Retina (tissue), 1 donor: ENCODE measurements at places on chromosomes 5 and 9.

DNA sequence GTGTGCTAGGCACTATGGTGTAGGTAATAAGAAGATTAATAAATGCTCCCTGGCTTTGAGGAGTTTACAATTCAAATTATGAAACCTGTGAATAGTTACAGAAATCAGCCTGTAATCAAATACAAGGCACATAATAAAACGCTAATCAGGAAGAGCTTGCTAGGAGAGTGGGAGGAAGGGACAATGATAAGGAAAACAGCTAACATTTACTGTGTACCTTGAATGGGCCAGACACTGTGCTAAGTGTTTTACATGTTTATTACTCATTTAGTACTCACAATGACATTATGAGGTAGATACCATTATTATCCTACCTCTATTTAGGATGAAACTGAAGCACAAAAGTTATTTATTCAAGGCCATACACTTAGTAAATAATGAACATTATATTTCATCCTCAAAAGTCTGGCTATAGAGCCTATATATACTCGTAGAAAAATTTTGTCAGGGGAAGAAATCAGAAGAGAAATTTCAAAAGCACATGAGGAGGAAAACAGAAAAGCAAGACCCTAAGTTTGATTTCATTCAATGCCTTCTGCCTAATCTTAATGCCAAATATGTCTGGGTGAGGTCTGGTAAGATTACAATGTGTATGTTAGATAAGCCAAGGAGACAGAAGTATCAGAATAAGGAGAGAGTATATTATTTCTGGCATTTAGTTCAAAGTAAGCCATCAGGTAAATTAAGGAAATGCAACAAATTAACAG is 35.9 kb downstream of the AFF4 start:
- no peak for DNase-seq

- no peak for DNase-seq
These were observed 15.8 kb downstream of the MARCHF3 start for GRCh38 chr5:127014573-127014972.

GRCh38 chr5:56900395-56900794 is 9.0 kb upstream of the SETD9 start:
- no peak for DNase-seq

GRCh38 chr5:91263898-91264297 is 119.2 kb downstream of the ARRDC3 start:
- DNase-seq = no peak

- no peak for DNase-seq
These were observed 9.1 kb downstream of the TGFBR1 start for GRCh38 chr9:99114049-99114440.

DNA sequence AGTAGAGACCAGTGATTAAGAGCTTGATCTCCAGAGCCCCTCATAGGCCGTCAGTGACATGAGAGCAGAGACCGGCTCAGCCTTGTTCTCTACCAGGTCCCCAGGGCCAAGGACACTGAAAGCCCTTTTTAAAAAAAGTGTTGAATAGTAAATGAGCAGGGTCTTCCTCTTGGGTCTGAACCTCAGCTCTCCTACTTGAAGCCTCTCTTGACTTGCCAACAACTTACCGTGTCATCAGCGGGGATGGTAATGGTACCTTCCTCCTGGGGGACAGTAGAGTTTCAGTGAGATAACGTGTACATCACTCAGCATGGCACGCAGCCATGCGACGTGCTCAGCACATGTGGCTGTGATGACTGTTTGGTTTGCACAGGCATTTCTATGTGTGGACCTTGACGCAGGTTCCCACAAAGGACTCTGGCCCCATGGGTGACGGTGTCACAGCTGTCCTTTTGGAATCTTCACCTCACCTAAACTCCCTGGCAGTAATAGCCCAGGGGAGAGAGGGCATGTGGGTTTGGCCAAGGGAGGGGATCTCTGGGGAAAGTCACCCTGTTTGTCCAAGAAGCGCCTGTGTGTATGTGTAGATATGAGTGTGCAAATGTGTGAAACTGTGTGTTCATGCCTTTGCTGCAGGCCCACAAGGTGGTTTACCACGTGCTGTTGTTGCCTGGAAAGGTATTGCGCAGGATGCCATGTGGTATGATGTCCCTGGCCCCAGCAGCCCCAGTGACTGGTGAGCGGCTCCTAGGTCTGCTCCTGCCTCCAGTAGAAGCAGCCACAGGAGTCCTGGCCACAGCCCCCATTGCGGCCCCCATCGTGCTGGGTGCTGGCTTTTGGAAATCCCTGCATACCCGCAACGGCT is 18.7 kb downstream of the ERGIC1 start:
- no peak for DNase-seq

- no peak for DNase-seq
These were observed 47.5 kb upstream of the PPARGC1B start for GRCh38 chr5:149682532-149683075.

GRCh38 chr9:86994231-86994630 is 46.9 kb upstream of the GAS1 start:
- no peak for DNase-seq

- no peak for DNase-seq
These were observed 36.3 kb upstream of the GFPT2 start for GRCh38 chr5:180389252-180390101.

DNA sequence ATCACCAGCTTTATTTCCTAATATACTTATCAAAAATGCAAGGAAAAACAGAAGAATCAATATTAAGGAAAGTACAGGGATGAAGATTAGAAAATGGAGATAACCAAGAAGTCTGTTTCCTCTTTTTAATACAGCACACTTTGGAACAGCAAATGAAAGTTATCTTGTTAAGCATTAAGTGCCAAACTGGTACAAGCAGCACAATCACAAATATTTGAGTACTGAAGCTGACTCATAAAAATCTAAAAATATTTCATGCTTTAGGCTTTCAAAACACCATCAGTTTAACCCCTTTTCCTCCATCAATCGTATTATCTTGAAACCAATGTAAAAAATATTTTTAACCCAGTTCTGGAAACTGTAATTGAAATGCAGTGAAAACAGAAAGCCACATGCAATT is 2.7 kb downstream of the FBXW11 start:
- no peak for DNase-seq

DNA sequence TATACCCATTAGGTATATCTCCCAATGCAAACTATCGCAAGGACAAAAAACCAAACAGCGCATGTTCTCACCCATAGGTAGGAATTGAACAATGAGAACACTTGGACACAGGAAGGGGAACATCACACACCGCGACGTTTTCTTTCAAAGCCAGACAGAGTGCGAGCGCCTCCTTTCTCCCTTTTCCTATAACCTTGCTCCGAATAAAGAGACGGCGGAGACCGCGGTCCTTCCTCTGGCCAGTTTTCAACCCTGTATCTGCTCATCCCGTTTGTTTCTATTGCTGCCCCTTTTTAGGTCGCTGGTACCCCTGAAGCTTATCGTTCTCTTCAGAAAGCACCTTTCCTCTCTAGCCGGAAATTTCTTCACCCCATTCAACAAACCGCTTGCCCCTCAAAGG is 1.3 kb downstream of the LVRN start:
- DNase-seq = peak; percentile 48

- DNase-seq = no peak
These were observed 37.4 kb upstream of the ZNF608 start for GRCh38 chr5:124783794-124784193.
